Stimulated activated CD8-positive, alpha-beta memory T cell treated with anti-CD3 and anti-CD28 coated beads, Interleukin-12 subunit alpha, Interleukin-12 subunit beta, amount 100 ng/mL, for 4 hours (primary cell): ENCODE measurements at places on chromosomes 5 and 9.

DNA sequence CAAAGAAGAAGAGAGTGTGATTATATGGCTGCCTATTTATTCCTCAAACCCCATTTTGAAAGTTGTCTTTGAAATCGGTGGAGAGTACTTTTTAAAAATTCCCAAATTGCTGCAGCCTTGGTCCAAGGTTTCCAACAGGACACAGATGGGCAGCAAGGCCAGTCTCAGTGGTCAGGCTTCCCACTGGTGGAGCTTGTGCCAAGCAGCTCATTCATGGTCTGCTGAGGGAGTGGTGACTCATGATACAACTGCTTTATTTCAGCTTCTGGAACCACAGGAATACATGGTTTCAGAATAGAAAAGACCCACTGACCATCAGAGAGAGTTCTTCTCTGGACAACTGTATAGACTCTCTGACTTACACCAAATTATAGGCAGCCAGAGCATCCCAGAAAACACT lies 673.1 kb upstream of the KLF4 start:
- DNase-seq = no peak

GRCh38 chr9:138103111-138103848 lies 225.7 kb downstream of the CACNA1B start:
- no peak for DNase-seq

GRCh38 chr9:113593682-113594281 lies 130.3 kb downstream of the RGS3 start:
- no peak for DNase-seq

DNA sequence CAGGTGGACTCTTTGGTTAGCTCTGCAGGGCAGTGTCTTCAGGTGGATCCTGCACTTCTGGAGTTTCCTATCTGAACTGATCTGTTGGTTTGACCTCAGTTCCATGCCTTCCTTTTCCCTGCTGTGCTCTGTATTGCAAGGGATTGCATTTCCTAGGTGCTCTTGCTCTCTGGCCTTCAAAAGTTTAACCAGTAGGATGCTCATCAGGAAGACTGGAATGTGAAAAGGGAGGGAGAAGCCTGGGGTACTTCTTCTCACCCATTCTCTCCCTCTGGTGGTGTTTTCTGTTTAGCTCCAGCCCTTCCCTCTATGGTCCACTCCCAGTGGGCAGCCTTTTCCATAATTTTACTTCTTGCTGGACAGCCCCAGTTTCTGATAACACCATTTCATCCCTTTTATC lies 78.5 kb downstream of the ZNF618 start:
- DNase-seq = no peak
